ENCODE measurements at places on chromosomes 16 and 17.

- no peak for DNase-seq
These were observed 3.2 kb upstream of the PHLPP2 start for GRCh38 chr16:71727551-71728324.

DNA sequence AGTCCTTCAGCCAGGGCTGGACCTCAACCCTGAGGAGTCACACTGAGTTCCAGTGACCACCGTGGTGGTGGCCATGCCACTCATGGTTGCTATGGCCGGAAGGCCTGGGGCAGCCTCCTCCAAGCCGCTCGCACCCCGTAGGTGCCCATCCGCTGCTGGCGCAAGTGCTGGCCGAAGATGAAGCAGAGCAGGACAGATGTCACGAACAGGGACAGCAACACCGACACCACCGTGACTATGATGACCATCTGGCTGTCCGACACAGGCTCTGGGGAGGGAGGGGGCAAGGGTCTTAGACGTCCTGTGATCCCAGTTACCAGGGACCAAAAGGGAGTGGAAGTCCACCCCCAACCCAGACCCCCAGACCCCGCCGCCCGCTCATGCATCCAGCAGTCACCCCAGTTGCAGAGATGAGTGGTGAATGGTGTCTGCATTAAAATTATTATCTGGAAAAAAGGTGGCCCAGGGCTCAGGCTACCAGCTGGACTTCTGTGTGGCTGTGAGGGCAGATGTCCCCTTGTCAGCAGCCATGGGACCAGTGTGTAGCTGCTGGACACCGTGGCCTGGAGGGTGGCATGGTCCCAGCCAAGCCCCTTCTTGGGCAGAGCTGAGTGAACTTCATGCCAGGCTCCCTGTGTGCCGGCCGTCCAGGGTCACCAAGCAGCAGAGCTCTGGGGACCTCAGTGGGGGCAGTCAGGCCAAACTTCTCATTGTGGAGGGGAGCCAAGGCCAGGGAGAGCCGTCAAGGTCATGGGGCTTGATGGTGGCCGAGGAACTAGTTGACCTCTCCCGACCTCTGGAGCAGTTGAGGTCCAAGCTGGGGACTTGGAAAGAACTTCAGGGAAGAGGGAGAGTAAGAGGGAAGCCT, 4.7 kb downstream of the PRR29 start:
- no peak for DNase-seq

DNA sequence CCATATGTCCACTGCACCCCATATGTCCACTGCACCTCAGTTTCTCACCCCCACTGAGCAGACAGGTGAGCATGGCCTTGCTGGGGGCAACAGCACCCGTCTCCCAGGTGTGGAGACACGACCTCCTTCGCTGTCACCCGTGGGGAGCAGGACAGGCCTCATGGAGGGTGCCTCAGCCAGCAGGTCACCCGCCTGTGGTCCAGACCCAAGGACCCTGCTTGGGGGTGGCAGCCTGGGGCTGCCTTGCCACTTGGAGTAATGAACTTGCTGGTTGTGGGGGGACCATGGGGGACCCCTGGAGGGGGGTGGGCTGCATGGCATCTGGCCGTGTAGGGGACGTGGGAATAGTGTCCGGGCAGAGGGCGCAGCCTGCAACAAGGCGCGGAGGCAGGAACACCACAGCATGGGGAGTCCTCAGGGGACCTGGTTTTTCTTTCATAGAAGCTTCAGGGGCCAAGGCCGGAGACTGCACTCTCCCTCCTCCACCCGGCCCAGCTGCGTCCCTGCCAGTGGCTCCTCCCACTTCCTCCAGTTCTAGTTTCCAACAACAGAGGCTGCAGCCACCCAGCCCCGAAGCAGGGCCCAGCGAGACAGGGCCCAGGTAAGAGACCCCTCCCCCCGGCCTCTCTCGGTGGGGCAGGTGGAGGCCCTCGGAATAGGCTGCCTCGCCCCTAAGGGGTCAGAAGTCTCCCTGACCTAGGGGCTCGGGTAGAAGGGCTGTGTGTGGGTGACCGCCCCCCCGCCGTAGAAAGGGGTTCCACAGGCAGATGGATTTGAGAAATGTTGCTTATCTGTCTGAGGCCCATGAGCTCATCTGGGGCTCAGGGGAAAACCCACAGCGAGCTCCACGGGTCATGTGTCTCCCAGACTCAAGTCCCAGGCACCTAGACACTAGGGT, at the start of gene NHLRC4:
TSS of gene NHLRC4 (plus strand) at position 531 of the 898 bp plus-strand sequence. CDS start 1,043 bp downstream, outside the sequence.
- DNase-seq, result peak; percentile 43

GRCh38 chr16:22659933-22660332, 149.2 kb downstream of the NPIPB5 start:
- no peak for DNase-seq

GRCh38 chr16:20166531-20167235, 93.0 kb upstream of the GPR139 start:
- no peak for DNase-seq

DNA sequence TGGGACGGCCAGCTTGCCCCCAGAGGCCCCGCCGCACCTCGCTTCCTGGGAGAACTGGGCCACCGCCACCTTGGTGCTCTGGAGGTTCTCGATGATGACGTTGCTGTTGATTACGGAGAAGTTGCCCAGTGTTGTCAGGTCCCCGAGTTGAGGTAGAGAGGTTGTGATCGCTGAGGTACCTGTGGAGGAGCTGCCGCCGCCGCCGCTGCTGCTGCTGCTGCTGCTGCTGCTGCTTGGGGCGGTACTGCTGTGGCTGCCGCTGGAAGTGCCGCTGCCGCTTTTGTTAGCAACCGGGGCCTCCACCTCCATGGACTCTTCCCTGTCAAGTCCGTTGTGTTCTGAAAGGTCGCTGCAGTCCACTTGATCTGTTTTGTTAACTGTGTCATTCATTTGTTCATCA, 9.5 kb downstream of the SALL1 start:
- DNase-seq, result no peak

- no peak for DNase-seq
These were observed 787 bp upstream of the CCL3L1 start for GRCh38 chr17:36197387-36197703.

- DNase-seq, result no peak
These were observed 13.5 kb upstream of the DNAI2 start for GRCh38 chr17:74260525-74260850.

DNA sequence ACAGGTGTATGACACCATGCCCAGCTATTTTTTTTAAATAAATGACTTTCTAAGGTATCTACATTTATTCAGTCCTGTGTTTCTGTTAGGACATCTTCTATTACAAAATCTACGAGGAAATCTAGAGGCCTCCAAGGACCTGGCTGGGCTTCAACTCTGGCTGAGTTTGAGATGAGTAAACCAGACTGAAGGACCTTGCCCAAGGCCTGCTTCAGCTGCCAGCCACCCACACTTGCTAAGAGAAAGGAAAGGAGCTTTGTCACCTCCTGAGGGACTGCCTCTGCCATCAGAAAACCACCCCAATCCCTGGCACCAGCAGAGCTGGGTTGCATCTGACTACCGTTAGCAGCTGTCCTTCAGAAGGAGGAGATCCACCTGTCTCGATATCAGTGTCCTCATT, 1.3 kb upstream of the MYO1D start:
- no peak for DNase-seq

GRCh38 chr17:79473111-79473875, 137.6 kb downstream of the RBFOX3 start:
- DNase-seq, result no peak

DNA sequence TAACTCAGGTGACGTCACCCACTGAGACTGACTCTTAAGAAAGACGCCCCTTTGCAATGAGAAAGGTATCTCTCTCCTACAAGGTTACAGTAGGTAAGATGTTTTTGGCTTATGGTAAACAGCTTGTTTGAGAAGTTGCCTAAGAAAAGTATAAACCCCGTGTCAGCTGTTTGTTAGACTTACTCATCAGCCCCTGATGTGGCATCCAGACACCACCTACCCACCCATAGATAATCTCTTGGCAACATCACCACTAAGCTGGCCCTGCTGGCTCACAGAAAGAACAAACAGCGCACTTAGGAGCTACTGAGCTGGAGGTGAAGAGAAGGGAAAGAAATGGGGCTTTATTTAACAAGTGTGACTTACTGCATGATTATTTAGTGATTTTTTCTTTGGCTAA, 121.0 kb downstream of the PARN start:
- DNase-seq, result no peak

GRCh38 chr17:7313890-7314718, 1.1 kb downstream of the GPS2 start:
- DNase-seq, result no peak

- DNase-seq, result no peak
These were observed 430.5 kb upstream of the PMFBP1 start for GRCh38 chr16:72602499-72602898.

Data from HL-60 (cell line).